ENCODE measurements at places on chromosomes 1 and 21.

GRCh38 chr1:65114322-65114721 is 33.7 kb upstream of the AK4 start:
- no peak for DNase-seq

DNA sequence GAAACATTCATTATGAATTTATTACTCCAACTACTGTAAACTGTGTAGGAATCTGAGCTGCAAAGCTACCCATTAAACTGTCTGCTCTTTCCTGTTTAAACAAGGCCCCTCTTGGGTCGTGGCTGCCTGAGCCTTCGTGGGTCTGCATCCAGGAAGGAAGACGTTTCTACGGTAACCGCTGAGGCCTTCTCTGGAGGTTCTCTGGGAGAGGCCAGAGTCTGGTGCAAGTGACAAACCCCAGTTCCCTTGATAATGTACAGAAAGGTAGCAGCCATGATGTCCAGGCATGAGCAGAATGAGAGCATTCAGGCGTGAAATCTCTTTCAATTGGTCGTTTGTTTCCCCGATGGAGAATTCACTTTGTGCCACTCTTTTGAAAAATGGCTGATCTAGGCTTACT is 350.2 kb downstream of the PLPP3 start:
- DNase-seq = no peak

GRCh38 chr1:10762153-10762523 is 34.3 kb downstream of the CASZ1 start:
- DNase-seq = no peak

DNA sequence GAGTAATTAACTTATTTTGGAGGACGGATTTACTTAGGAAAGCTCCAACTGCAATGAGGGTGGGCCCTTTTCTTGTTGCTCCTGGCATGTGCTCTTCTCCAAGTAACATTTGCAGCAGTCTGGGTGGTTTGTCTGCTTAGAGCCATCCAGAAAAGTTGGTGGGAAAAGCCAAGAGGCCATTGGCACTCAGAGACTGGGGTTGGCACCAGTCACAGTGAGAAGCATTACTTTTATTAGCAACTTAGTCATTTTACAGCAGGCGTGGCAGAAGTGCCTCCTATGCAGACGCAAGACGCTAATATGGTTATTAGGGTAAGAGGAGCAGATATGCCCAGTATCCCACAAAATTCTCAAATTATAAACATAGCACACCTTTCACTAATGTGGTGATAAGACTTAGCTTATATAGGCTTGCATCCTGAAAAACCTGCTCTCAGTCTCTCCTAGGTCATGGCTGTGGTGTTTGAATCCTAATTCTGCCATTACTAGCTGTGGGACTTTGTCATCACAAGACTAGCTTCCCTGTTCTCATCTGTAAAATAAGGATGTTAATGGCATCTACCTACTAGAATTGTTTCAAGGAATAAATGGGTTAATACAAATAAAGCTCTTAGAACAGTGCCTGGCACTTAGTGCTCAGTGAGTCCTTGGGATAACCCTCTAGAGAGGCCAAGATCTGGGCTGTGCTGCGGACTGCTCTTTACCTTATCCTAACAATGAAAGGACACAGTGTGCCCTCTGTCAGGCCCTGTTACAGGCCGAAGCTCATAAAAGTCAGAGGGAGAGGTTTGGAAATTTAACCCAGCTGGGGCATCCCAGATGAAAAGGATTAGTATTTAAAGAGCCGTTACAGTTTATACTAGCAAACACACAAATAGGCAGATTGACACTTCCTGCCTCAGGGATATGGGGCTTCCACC is 154.6 kb downstream of the ROR1 start:
- no peak for DNase-seq

DNA sequence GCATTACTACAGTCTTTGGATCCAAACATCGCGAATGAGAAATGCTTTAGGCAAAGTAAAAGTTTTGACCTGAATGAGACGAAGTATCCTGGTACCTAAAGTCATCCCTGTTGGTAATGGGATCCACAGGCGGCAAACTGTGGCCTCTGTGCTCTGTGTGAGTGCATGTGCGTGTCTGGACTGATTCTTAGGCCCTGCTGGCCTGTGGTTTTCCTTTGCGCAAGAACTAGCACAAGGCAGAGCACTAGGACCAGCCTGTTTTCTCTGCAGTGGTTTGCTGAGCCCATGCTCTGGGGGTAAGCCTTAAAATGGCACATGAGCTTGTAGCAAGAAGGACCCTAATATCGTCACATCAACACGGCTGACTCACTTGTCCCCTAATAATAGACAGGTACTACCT is 251.2 kb downstream of the DSCAM start:
- DNase-seq = no peak

All from activated T-cell treated with anti-CD3 and anti-CD28 coated beads for 48 hours (primary cell).